ENCODE measurements at places on chromosomes 7 and 10. TPM values are rescaled to one million over a fixed set of nuclear protein-coding genes. Genes with fewer than 3 reads are reported as not detected.

- DNase-seq = no peak
These were observed 26.9 kb downstream of the NUP205 start for GRCh38 chr7:135584362-135585353.

DNA sequence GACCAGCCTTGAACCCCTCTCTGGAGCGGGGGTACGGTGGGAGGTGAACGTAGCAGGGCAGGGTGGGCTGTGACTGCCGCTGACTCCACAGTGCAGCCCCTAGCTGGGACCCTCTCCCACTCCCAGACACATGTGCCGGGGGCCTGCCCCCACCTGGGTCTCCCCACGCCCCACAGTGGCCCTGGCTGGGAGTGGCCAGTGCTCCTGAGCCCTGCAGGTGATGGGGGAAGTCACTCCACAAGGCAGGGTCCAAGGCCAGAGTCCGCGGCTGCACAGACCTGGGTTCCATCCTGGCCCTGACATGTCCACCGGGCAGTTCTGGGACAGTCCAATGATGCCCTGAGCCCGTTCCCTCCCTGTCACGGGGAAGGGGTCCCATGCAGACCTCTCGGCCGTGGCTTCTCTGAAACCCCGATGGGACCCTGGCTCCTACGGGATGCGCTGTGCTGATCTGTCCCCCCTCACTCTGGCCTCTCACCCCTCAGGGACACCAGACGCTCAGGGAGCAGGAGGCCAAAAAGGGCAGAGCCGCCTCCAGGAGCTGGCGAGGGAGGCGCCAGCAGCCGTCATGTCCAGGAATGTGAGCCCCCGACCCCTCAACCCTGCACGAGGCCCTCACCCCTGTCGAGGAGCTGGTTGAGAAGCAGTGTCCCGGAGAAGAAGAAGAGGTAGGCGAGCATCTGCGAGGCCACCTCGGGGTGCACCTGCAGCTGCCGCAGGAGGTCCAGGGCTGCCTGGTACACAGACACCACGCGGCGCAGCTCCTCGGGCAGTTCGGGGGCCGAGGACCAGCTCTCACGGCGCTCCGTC is 40.4 kb downstream of the AP5Z1 start:
- DNase-seq = no peak

- no peak for DNase-seq
These were observed 112.4 kb downstream of the ST7 start for GRCh38 chr7:117065571-117066150.

Gene TMEM196
- 10.1 TPM for total RNA-seq

- no peak for DNase-seq
These were observed 803.1 kb downstream of the PCDH15 start for GRCh38 chr10:53997953-53998352.

- DNase-seq = no peak
These were observed 97.8 kb upstream of the PPIF start for GRCh38 chr10:79249186-79250121.

Gene RP9
- 6.6 TPM for total RNA-seq

GRCh38 chr10:3206511-3207157 is 34.1 kb upstream of the PITRM1 start:
- no peak for DNase-seq

DNA sequence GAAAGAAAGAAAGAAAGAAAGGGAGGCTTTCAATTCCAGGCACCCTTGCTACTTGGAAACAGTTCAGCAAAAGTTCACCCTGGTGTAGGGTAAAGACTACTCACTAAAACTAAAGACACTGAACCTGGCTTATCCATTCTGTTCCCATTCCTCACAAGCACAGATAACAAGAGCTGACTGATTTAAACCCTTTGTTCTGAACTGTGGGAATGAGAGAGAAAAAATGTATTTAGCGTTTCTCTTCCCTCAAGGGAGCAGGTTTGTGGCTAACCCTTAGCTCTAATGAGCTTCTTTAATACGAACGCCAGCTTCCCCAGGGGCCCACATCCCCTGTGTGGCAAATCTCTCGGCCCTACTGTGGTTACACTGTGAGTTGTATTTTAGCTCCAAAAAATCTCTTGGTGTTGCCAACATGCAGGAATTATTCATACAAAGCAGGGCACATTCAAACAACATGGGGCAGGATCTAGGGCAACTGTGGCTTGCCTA is 23.3 kb downstream of the PRTFDC1 start:
- no peak for DNase-seq

Gene SFMBT2
- total RNA-seq = 17.8 TPM

- DNase-seq = no peak
These were observed 260.7 kb downstream of the BICC1 start for GRCh38 chr10:58773341-58773740.

Gene C10orf95
- total RNA-seq = not detected

DNA sequence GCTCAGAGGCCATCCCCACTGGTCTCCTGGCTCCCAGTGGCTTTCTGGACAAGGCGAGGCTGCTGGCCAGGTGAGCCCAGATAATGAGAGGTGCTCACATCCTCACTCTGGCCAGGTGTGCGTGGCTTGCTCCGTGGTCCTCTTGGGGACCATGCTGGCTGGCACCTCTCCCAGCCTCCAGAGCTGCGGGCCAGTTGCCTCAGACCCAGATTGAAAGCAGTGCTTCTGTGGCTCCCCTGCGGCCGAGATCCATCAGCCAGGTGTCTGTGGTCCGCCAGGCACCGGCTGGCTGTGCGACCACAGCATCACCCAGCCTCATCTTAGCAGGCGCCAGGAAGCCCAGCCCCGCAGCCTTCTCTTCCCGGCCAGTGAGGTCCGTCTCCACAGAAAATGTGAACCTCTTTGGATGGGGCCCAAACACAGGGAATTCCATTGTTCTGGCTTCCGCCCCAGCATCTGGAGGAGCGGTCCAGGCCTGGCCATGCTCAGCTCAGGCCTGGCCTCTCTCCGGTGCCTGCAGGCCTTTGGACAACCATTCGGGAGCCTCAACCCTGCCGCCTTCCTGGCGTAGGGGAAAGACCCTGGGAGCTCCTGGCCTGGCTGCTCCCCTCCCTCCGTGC is 5.2 kb upstream of the TTYH3 start:
- no peak for DNase-seq

Gene PNLIPRP1
- total RNA-seq = not detected

Gene GPR146
- 6.7 TPM for total RNA-seq

Gene PAPOLB
- total RNA-seq = 0.94 TPM

DNA sequence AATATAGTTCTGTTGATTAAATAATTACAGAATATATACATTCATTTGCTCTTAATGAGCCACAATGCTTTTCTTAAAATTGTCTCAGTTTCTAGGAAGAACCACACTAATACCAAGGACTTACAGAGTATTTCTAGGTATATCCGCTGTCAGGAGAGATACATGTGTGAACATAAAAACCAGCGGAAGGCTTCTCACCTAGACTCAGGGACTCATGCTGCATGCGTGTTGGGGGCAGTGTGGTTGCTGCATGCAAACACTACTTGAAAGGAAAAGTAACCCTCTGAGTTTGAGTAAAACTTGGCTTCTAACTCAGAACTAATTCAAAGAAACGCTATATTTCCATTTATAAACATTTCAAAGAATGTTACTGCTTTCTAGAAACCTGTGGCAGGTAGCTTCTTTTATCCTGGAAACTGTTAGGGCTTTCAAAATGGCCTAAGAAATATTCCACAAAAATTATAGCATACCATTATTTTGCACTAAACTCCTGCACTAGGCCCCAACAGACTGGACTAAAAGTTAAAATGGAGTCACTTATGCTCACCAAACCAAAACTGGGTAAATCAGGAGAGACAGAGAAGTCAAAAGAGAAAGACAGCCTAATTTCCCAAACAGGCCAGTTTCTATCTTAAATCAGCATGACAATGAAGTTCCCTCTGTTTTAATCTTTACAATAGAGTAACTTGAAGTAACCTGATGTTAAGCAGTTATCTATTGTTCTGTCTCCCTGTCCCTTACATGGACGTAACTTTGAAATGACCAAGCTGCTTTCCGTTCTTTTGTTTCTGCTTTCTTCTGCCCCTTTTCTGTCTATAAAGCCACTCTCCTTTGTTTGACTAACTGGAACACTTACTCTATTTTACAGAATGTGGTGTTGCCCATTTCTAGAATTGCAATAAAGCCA is 95.2 kb upstream of the FAM133B start:
- no peak for DNase-seq

Gene LIPK
- not detected for total RNA-seq

DNA sequence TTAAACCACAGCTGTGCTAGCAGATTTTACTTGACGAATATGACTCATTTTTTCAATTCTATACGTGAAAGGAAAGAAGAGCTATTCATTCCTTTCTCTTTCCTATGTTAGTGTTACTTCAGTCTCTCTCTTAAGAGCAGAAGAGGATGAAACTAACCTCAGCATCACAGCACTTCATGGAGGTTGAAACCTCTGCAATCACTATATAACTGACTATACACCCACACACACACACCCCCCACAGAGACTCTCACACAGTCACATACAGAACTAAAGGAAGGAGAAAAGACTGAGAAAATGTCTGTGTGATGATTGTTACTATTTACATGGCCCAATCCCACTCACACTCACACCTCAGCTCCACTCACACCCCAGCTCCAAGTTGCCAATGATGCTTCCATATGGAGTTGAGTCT is 104.2 kb downstream of the KIF20B start:
- no peak for DNase-seq

GRCh38 chr10:48309711-48310226 is 3.3 kb downstream of the MAPK8 start:
- DNase-seq = no peak

Measured in occipital lobe (tissue), 3 donors.